ENCODE measurements at places on chromosomes 4 and X.

GRCh38 chr4:40355131-40355530 is 20.0 kb downstream of the CHRNA9 start:
- DNase-seq, result no peak

DNA sequence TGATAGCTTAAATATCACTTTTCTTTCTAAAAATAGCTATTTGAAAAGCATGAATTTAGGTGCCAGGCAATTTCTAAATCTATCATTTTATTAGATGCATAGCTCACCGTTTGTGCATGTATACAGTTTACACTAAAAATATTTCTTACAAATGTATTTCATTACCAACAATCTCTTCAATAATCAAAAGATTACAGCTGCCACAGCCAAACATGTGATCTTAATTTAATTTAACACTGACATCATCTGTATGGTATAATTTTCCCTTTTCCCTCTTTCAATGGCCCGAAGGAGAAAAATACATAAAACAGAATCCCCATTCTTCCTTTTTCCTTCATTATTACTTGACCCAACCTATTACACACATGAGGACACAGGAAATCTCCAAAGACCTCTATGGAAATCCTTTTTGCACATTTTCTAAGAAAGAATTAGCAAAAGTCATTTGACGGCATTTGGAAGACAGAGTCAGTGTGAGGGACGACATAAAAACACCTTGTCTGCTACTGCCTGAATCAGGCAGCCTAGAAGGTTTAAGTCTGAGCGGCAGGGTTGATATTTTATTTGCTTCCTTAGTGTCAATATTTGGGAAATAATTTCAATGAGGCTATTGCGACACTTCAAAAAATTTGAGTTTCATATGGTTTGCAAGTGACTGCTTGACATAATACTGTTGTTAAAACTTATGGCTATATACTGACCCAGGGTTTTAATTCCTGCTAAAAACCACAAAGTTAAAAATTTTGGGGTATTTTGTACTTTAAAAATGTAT is 111.2 kb downstream of the TTC29 start:
- DNase-seq, result no peak

- no peak for DNase-seq
These were observed 112.3 kb upstream of the LIMCH1 start for GRCh38 chr4:41425650-41426049.

DNA sequence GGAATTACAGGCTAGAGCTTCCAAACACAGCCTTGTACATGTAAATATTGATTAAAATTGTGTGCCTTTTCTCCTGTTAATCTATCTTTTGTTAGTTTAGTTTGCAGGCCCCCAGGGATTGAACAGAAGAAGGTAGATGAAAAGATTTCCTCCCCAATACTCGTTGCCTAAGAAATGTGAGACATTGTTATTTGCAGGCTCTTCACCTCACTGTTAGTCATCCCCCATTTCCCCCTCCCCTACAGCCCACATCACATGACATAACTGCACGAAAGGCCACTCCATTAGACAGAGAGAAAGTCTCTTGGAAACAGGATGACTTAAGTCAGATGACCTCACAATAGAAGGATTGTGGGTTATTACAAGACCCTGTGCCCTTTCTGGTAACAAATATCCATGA is 13.3 kb upstream of the MID1 start:
- peak; percentile 18 for DNase-seq

- DNase-seq, result no peak
These were observed 70.8 kb upstream of the HHIP start for GRCh38 chr4:144575181-144575580.

- no peak for DNase-seq
These were observed 8.7 kb upstream of the PJA1 start for GRCh38 chrX:69173906-69174305.

- DNase-seq, result no peak
These were observed 8.8 kb downstream of the ACSL1 start for GRCh38 chr4:184816962-184817361.

DNA sequence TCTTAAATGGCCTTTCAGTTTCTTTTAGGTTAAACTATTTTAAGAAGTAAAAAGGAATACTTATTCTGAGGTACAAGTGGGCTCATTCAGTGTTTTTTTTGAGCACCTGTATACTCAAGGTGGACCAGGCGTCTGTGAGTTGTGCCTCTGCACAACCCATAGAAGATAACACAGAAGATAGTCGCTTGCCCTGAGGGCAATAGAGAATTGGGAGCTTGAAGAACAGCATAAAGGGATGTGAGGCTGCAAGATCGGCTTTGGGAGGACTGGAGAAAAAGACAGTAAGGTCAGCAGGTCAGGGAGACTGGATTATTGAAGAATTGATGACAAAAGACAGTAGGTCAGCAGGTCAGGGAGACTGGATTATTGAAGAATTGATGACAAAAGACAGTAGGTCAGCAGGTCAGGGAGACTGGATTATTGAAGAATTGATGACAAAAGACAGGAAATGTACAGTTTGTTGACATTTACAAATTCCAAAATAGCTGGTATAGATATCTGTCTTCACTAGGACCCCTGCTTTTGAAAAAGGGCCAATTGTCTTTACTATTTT is 3.1 kb downstream of the CPE start:
- no peak for DNase-seq

GRCh38 chrX:129717892-129718291 is 20.9 kb upstream of the XPNPEP2 start:
- peak; percentile 56 for DNase-seq

DNA sequence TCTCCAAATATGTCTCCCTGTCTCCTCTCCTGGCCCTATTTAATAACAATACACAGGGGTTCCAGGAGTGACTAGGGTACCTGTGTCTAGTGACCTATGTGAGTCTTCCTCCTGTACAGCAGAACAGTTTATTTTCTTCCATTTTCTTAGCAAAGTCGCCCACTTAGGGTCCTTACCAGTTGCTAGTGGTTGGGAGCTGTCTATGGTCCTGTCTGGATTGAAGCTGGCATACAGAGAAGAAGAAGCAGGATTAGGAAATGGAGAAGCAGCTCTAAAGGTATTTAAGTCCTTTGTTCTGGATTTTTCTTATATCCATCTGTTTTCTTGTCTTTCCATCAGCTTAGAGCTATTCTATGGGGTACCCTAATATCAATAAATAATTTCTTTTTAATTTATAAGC is 587.1 kb upstream of the CPEB2 start:
- no peak for DNase-seq

DNA sequence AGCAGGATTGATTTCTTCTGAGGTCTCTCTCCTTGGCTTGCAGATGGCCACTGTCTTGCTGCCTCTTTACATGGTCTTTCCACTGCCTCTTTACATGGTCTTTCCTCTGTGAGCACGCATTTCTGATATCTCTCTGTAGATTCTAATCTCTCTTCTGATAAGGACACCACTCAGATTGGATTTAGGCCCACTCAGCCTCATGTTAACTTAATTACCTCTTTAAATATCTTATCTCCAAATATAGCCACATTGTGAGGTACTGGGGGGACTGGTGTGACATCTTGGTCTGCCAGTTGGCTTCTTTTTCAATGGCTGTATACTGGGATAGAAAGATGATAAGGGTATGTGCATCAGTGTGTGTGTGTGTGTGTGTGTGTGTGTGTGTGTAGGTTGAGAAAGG is 153.7 kb downstream of the AWAT2 start:
- no peak for DNase-seq

GRCh38 chrX:136847874-136848273 is 32.7 kb downstream of the RBMX start:
- DNase-seq, result no peak

DNA sequence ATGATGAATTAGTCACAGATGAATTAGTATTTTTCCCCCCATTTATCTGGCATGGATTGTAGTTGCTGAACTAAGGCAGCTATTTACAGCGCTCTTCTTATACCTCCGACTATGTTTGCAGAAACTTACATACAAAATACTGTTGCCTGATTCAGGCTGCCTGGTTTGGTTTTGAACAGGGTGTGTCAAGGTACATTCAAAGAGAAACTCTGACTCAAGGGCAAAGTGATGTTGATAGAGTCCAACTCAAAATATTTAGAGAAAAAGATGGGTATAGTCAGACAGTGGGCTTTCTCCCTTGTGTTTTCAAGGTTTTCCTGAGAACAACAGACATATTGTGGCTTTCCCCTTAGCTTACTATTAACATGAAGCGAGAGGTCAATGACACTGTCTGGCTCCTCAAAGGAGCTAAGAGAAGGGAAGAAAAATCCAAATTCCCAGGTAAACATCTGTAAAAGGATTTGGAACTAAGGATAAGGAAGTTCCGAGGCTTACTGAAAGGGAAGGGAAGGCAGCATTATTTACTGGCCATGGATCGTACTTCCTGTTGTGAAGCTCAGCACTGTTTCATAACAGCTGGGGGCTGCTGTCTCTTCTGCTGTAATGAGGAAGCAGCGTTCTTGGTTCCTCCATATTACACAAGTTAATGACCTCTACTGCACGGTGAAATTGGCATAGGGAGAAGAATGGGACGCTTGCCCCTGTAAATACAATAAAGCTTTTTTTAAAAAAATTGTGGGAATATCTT is 30.9 kb downstream of the FAM9C start:
- DNase-seq, result peak; percentile 4

GRCh38 chrX:106997611-106998010 is 2.4 kb downstream of the MORC4 start:
- DNase-seq, result no peak

DNA sequence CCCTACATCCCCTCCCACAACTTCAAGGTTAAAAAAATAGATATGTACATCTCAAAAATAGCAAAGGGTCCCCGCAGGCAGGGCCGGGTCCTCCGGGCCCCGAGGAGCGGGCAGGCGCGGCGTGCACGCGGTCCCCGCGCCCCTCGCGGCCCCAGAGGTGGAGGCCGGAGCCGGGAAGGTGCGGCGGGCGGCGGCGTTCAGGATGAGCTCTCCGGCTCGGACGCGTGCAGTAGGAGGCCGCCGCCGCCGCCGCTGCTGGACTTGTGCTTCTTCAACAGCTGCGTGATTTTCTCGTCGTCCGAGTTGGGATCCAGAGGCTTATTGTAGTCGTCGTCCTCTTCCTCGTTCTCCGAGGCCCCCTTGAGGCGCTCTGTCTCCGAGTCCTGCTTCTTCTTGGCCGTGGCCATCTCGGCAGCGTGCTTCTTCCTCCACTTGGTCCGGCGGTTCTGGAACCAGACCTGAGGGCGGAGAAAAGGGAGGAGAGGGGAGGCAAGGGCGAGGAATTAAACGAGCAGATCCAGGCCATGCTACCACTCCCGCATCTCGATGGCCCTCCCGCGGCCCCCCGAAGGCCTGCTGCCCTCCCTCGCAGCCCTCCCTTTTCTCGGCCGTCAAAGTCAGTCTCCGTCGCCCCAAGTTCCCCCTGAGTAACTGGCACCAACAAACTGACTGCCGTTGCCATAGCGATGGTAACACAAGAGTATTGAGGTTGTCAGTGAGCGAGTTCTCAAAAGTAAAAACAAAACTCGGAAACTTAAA is 5.8 kb downstream of the NKX6-1 start:
- no peak for DNase-seq

GRCh38 chrX:147679356-147680005 is 232.2 kb upstream of the FMR1 start:
- DNase-seq, result no peak

DNA sequence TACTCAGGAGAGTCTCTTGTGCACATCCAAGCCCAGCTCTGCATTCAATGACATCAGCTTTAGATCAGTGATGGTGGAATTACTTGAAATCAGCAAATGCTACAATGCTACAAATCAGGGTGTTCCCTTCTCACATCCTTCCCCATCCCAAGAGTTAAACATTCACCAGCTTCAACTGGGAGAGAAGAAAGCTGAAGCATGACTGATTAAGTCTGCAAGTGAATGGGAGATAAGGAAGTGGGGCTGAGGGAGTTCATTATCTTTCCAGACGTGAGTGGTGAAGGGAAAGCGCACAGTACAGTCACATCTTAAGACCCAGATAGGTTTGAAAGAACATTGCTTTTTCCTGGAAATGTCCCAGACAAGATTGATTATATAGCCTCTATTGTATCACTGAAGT is 26.2 kb upstream of the MAP9 start:
- no peak for DNase-seq

DNA sequence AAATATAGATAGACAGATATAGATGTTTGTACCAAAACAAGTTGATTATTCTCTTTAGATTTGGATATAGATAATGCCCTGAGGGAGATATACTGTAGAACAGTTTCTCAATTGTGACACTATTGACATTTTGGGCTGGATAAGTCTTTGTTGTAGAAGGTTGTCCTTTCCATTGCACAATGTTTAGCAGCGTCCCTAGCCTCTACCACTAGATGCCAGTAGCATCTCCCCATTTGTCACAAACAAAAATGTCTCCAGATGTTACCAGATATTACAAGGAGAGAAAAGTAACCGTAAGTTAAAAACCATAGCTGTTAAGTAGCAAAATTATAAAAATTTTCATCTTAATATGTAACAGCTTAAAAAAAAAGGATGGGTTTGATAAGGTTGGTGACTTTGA is 2595.3 kb downstream of the ARAP2 start:
- DNase-seq, result no peak

DNA sequence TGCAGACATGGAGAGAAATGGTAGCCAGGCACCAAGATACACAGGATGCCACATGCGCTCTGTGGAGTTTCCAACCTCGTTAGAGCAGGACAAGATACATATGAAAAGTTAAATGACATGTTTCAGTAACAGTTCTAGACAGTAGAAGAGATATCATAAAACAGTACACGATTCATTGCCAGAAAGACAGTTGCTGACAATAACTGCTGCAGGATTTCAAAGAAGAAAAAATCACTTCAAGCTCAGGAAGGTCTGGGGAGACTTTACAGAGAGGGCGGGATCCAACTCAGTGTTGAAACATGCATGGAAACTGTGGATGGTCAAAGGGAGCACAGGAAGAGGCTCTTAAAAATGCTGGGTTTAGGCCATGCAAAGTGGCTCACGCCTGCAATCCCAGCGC is 31.0 kb downstream of the DCTD start:
- no peak for DNase-seq

- DNase-seq, result no peak
These were observed 1.1 kb downstream of the UBE2D3 start for GRCh38 chr4:102826105-102826889.

DNA sequence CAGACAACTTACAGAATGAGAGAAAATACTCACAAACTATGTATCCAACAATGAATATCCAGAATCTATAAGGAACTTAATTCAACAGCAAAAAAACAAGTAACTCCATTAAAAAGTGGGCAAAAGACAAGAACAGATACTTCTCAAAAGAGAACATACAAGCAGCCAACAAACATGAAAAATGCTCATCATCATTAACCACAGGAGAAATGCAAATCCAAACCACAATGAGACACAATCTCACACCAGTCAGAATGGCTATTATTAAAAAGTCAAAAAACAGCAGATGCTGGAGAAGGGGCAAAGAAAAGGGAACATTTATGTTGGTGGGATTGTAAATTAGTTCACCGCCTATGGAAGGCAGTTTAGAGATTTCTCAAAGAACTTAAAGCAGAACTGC is 150.3 kb downstream of the FGF16 start:
- DNase-seq, result no peak

DNA sequence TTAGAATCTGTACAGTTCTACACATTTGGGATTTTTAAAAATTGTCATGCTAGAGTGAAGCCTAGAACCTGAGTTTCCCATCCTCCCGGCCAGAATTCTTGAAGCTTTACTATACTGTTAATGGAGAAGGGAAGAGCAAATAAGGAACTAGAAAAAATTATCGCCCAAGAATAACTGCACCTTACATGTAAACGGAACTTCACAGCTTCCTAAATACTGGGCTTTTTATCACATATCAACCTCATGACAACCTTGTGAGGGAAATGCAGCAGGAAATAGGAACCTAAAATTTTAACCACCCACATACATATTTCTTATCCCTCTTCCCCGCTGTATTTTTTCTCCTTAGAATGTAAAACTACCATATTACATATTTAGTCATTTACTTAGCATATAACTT is 19.3 kb downstream of the ARHGEF9 start:
- no peak for DNase-seq

- DNase-seq, result no peak
These were observed 13.9 kb downstream of the QDPR start for GRCh38 chr4:17497890-17498523.

All from gastrocnemius medialis (tissue), 4 donors.